ENCODE measurements at places on chromosomes 4 and X.

GRCh38 chr4:77189412-77189811 lies 32.4 kb downstream of the CCNG2 start:
- no peak for DNase-seq

- DNase-seq = no peak
Measured at GRCh38 chr4:8152865-8153257, 5.8 kb downstream of the ABLIM2 start.

- no peak for DNase-seq
Measured at GRCh38 chr4:85956293-85956945, 403.4 kb downstream of the MAPK10 start.

DNA sequence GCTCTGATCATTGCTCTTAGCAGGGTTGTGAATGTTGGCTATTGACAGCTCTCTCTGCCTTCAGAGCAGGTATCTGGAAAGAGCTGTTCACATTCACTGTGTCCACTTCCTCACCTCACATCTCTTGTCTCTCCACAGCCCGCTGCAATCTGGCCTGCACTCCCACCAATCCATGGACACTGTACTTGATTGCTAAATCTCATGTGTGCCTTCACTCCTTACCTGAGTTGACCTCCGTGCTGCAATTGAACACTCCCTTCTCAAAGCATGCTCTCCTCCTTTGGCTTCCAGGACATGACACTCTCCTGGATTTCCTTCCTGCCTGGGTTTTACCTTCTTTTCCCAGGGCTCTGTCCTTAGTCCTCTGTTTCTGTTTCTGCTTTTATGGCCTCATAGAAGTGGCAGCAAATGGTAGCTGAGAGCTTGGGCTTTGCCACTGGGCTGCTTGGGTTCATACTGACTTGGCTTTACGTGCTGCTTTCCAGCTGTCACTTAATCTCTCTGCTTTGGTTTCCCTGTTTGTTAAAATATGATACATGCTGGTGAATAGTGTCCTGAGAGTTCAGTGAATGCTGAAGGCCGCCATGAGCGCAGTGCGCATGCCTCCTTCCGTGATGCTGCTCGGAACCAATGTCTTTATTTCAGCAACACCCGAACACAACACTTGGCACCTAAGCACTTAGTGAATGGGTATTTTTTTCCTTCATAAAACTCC lies 29.5 kb downstream of the DCUN1D4 start:
- DNase-seq = no peak

DNA sequence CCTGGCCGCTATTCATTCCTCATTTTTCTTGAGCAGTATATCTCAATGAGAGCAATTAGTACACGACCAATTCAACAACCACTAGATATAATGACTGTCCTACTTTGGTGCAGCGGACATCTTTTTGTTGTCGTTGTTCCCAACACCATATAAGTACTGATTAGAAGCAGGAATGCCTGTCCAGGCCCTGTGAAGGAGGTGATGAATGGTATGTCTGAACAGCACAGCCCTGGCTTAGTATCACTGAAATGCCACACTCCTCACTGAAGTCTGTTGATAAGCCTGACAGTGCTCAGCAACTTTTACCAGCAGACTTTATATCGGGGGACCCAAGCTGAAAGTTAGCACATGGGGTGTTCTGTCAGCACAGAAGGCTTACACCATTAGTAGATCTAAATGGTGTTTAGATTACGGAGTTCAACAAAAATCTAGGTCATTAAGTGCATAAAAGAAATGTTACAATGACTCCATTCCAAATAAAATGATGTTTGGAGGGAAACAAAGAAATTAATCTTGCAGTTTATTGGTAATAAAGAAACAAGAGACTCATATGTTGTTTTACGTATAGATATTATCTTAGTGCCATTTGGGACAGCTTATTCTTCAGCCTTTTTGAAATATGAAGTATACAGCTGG lies 228.3 kb upstream of the TTC29 start:
- no peak for DNase-seq

DNA sequence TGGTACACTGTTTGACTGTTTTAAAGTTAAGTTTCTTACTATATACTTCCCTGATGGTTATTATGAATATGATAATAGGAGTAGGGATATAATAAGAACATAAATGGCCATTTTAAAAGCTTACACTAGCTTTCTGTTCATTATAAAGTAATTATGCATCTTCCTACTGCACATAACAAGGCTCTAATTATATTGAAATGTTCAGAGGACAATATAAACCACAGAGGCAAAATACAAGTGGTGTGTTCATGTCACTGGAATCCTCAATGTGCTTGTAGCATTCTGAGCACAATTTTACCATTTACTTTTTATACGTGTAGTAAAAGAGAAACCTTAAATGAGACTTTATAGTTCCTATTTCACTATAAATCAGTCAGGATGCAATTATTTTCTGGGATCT lies 268.3 kb downstream of the TMA16 start:
- DNase-seq = no peak

GRCh38 chr4:179124957-179125356 lies 1682.7 kb upstream of the AGA start:
- no peak for DNase-seq

Data from NCI-H510A (cell line).